Left kidney (tissue), 8 donors: ENCODE measurements at places on chromosomes 12 and 14.

DNA sequence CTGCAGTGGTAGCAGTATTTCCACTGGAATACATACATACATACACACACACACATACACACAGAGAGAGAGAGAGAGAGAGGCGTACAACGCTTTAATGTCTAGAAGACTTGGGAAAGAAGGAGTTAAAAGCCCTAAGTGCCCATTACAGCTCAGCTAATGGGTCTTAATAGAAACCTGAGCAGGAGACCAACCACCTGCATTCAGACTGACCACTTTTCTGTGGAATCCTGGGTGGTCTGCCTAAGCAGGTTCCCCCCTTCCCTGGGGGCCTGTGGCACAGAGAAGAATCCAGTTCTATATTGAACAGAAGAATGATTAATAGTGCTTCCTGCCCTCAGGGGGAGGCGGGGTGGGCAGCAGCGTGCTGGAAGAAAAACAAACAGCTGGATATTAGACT, 312.4 kb upstream of the PRKD1 start:
- peak; percentile 18 for DNase-seq

DNA sequence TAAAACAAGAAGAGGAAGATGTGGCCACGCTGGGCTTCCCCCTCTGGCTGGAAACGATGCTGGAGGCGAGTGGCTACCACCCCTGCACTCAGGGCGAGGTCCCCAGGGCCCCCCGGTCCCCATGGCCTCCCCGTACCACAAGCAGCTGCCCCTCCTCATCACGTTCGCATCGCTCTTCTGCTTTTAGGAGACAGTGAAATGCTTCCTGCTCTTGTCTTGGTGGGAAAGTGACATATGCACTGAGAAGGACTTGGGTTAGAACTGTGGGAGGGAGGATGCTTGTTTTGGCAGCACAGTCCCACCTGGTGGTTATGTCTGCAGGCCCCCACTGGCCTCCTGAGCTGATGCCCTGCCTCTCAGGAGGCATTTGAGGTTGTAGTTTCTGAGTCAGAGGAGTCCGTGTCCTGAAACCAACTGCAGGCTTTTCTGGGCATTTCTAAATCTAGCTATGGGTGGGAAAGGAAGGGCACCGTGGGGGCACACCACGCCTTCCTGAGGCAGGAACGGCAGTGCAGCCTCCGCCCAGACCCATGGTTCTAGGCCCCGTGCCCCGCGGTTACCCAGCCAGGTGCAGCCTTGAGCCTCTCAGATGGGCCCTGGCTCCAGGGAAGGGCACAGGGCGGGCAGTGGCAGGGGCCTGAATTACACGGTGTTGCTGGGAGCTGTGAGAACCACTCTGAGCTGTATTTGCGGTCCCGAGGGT, 139.3 kb downstream of the ADGRD1 start:
- no peak for DNase-seq

GRCh38 chr12:1855241-1855640, 34.9 kb downstream of the LRTM2 start:
- DNase-seq, result no peak

- DNase-seq, result no peak
Observed at GRCh38 chr12:1083151-1083888, 92.3 kb downstream of the ERC1 start.

DNA sequence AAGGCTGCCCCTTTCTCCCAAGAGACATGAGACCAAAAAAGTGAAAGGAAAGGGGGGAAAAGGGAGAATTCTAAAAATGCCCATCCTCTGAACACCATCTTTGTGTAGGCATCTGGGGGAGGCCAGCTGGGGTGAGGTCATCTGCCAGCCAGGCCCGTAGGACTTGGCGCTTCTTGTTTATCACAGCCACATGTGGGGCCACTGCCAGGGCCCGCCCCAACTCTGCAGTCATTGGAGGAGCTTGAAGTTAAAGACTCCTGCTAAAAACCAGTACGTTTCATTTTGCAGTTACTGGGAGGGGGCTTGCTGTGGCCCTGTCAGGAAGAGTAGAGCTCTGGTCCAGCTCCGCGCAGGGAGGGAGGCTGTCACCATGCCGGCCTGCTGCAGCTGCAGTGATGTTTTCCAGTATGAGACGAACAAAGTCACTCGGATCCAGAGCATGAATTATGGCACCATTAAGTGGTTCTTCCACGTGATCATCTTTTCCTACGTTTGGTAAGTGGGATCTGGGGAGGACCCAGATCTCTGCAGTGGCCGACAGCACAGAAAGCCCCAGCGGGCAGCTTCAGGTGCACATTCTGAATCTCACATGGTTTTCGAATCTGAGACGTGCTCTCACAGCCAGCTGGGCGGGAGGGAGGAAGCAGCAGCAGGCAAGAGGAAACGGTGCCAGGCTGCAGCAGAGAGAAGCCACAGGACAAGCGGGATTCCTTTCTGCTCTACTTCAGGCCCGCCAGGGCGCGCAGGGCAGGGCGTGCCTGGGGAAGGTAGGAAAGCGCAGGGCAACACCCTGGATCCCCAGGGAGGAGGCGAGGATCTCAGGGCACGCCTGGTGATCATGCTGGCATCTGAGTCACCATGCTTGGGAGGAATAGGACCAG, at the start of gene P2RX7:
Gene P2RX7, plus strand, starts transcription at position 276 of the 881 bp plus-strand sequence. Its CDS starts 95 bp downstream, at position 371.
- peak; percentile 34 for DNase-seq

- DNase-seq, result no peak
Observed at GRCh38 chr14:100287202-100287997, 18.8 kb downstream of the SLC25A29 start.

GRCh38 chr14:49692193-49692757, 645 bp upstream of the KLHDC1 start:
- no peak for DNase-seq

GRCh38 chr12:124993626-124994436, at the start of gene BRI3BP:
BRI3BP (plus strand) TSS chr12:124993645; CDS start chr12:124993791, 146 bp downstream.
- no peak for DNase-seq

DNA sequence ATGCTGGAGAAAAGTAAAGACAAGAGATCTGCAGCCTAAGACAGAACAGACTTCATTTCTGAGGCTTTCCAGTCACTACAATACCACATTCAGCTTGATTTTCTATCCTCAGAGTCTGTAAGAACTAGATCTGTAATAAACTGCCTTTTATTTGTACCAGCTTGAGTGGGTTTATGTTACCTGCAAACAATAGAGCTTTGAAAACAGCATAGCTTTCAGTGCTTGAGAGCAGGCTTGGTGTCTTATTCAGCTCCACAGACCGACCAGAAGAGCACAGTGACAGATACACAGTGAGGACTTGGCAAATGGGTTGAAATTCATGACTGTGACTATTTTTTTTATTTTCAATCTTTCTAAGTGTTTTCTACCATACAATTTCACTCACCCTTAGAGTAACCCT, 207.8 kb upstream of the OTX2 start:
- no peak for DNase-seq

GRCh38 chr12:65209655-65210043, 40.3 kb downstream of the LEMD3 start:
- DNase-seq, result no peak

GRCh38 chr14:103671911-103672310, 42.9 kb downstream of the KLC1 start:
- DNase-seq, result peak; percentile 24

- DNase-seq, result no peak
Observed at GRCh38 chr12:92844151-92844763, 84.8 kb downstream of the EEA1 start.

DNA sequence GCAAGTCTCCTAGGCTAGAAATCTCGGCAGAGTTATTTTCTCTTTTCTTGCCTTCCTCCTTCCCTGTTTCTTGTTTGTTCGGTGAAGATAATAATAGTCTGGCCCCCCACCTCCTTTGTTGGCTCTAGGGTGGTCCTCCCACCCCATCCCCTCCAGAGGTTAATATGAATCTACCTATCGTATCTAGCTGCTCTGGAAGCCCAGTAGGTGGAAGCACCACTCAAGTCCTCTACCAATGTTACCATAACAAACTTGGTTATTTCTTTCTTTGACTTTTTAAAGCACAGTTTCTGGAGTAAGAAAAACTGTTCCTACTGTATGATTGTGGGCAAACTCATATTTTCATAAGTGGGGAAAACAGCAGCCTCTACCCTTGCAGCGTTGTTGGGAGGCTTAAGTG, 19.7 kb upstream of the GRIP1 start:
- no peak for DNase-seq

DNA sequence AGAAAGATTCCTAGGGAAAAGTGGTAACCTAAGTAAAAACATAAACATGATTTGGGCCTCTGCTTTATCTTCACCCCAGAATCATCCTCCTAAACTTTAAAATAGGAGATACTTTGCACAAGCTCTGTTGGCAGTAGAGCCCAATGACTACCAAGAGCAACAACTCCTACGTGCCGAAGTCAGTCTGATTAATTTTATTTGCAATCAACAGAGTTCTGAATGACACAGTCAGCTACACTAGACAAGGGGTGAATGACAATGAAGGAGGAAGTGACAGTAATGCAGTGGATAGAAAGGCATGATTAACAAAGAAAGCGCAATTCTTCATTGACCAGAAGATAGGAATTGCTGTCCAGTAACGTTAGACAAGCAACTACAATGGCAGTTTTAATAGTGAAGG, 957.9 kb upstream of the USP15 start:
- DNase-seq, result no peak

GRCh38 chr14:80942191-80942600, 658 bp upstream of the CEP128 start:
- DNase-seq, result no peak

DNA sequence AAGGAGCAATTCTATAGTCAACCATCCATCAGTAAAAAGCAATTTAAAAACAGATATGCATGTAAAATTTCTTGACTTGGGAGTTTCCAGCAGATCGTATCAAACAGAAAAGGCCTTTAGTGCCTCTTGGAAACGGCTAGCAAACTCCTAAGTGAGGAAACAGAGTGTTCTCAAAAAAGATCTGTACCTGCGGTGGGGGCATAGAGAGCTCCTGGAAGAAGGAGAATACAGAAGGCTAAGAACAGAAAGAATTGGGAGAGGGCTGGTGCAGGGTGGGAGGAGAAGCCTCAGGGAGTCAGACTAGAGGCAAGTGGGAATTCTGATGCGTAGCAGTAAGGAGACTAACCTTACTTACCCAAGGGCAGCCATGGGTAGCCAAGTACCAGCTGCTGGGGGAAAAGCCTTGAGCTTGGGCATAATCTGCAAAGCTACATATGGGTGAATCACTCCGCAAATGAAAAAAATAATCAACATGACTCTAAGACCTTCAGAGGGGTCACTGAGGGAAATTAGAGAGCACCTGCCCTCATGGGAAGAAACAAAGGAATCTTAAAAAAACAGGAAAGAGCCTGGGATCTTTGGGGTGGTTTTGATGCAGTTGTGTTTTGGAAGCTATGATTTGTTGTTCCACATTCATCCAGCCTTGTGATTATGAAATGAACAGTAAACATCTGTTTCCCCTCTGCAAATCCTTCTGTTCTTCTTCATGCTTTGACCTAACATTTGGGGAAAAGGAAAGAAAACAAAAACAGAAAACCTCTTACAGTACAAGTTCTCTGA, 10.4 kb downstream of the RHOJ start:
- DNase-seq, result no peak

- DNase-seq, result peak; percentile 68
Observed at GRCh38 chr14:102539544-102540314, 30.2 kb upstream of the ANKRD9 start.

- DNase-seq, result no peak
Observed at GRCh38 chr12:124884587-124885438, 21.1 kb upstream of the SCARB1 start.

GRCh38 chr14:91368776-91369416, 48.7 kb downstream of the CCDC88C start:
- DNase-seq, result no peak

DNA sequence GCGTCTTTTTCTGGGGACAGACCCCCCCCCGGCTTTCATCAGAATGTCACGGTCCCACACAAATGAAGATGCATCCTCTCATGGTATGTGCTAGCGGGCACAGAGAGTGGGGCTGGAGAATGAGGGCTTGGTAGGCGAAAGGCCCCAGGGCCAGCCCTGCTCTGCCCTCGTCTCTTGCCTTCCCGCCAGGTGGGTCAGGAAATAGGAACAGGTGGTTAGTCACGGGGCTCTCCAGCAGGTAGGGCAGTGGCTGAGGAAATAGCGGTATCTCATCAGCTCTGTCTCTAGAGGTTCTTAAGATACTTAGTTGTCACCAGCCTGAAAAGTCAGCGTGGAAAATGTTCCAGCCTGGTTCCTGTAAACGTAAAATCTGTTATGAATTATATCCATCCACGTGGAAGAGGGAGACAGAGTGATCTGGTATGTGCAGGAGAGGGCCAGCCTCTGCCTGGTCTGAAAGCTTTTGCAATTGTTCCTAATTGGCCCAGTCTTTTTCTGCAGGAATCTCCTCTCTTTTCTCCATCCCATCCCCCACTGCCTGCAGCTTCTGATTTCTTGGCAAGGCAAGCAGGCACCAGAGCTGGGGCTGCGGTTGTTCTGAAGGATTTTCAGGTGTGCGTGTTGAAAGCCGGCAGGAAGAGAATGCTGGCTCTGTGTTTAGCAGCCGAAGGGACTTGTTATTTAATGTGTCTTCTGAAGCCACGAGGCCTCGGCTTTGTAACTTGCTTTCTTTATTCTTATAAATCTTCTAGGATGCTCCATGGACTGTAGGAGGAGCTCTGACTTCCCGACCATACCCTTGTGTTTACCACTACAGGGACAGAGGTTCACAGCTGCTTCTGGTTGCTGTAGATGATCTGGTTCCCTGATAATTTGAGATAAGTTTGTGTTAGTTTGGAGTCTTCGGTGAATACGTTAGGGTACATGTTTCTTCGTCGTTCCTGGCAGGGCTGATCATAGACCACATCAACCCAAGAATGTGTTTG, 131.1 kb downstream of the CACNA1C start:
- no peak for DNase-seq

DNA sequence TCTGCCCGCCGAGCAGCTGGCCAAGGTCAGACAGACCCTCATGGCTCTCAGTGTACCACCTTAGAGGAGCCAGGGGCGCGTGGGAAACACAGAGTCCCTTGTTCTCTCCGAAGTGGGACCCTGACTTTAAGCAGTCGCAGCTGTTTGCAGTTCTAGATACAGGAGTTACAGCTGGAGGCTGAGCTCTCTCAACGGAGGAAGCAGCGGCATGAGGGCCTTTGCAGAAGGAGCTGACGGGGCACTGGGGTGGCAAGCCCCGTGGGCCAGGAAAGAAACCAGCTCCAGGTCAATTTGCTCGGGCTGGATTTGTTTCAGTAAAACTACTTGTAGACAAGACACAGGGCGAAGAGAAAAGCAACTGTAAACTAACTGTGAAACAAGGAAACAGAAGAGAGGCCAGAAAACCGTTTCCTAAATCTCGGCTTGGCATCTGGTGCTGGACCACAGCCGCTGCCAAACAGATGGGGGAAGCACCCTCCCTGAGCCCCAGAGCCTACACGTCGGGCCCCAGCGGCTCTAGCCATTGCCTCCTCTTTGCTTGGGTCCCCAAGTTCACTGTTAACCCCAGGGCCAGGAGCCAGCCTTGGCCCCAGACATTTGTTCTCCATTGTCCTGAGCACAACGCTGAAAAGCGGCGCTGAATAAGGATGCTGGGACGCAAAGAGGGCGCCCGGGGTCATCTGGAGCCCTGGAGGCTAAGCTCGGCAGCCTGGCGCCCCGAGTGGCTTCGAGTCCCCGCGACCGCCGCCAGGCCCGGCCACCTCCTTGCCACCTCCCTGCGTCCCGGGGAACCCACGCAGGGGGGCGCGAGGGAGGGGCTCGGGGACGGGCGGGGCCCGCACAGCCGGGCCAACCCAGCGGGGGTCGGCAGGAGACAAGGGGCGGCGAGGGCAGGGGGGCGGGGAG, 914 bp upstream of the PACS2 start:
- no peak for DNase-seq

- no peak for DNase-seq
Observed at GRCh38 chr14:96953875-96954185, 156.6 kb downstream of the VRK1 start.

GRCh38 chr14:55398679-55399078, 13.0 kb downstream of the ATG14 start:
- no peak for DNase-seq
